ENCODE measurements at places on chromosomes 4 and X.
A peak's percentile ranks its signal among the peaks of the same experiment; 100 is the strongest.

DNA sequence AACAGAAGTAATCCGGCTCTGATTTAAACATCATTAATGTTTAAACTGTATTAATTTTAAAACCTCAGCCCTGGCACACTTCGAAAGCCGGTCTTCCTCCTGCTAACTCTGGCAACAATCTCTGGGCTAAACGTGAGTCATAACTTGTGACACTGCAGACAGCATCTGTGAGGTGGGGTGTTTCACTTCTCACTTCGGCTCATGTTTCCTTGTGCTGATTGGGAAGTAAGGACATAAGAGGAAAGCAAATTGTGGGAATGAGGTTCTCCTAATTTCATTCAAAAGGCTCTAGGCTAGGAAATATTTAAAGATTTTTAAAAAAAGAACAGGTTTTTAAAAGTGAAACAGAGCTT, 139.9 kb upstream of the USP9X start:
- DNase-seq: no peak

GRCh38 chr4:40678421-40678820, 48.8 kb upstream of the RBM47 start:
- no peak for DNase-seq

DNA sequence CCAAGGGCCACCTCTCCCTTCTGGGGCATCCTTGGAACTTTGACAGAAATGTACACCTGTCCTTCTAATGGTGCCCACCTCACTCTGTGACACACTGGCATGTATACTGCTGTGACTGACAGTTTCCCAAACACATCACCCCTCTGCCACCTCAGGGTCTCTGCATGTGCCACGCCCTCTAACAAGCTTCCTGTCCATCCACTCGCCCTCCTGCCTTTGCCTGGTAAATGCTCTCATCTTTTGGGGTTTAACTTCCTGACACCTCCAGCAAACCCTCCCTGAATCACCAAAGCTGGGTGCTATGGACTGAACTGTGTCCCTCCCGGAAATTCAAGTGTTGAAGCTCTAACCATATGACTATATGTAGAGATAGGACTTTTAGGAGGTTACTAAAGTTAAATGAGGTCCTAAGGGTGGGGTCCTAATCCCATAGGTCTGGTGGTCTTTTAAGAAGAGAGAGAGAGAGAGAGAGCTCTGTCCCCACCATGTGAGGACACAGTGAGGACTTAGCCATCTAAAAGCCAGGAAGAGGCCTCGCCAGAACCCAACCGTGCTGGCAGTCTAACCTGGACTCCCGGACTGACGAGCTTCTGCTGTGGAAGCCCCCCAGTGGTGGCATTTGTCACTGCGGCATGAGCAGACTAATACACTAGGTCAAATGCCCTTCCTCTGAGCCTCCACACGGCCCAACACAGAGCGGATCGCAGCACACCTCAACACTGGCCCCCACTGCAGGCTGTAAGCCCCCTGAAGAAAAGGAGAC, 95.6 kb downstream of the AFAP1 start:
- DNase-seq: peak; percentile 87

DNA sequence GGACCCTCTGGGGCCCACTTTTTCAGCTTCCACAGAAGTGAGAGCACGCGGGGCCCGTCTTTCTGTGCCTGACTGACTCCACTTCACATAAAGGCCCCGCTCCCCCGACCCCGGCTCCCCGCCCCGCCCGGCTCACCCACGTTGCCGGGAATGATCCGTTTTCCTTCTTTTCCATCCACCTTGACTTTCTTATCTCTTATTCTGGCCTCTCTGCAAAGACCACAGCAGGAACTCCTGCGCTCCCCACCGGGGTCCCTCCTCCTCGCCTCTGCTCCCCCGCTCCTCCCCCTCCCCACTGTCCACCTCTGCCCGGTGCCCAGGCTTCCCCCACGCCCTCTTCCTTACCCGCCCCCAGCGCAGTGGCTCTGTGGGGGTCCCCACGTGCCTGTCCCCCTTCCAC, 54.2 kb upstream of the CLDN24 start:
- DNase-seq: no peak

- DNase-seq: no peak
Measured at GRCh38 chrX:119753639-119754257, 4.6 kb upstream of the SOWAHD start.
